Frontal cortex (tissue), 4 donors: ENCODE measurements at places on chromosomes 6 and 20.

GRCh38 chr6:32382757-32383420, 11.2 kb upstream of the TSBP1 start:
- DNase-seq, result no peak

GRCh38 chr6:33597551-33598322, 17.7 kb upstream of the BAK1 start:
- no peak for DNase-seq

DNA sequence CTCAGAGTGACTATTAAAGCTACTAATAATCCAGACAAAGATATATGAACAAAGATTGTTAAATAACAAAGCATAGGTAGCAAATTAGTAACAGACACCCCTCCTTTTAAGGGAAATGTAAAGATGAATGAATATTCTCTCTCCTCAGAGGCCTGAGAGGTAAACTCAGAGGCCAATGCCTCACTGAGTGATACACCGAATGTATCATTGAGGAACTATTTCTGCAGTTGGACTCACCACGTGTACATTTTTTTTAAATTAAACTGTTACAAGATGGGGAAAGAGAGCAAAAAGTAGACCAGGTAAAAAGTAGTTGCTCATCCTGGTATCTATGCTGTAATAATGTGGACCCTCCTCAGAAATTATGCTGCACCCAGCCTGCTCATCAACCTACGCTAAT, 72.3 kb upstream of the IPCEF1 start:
- DNase-seq, result no peak

DNA sequence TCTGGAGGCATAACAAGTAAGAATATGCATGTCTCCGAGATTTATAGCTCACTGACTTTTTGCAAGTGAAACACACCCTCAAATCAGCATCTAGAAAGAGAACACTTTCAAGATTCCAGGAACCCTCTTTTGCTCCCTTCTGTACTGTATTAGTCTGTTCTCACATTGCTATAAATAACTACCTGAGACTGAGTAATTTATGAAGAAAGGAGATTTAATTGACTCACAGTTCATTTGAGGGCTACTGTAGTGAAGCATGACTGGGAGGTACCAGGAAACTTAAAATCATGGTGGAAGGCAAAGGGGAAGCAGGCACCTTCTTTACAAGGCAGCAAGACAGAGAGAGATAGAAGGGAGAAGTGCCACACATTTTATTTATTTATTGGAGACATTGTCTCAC, 269.9 kb downstream of the UTRN start:
- DNase-seq, result no peak

GRCh38 chr6:47817749-47818148, 35.9 kb downstream of the OPN5 start:
- DNase-seq, result no peak

- DNase-seq, result no peak
Measured at GRCh38 chr6:90421666-90422065, 125.0 kb upstream of the BACH2 start.

DNA sequence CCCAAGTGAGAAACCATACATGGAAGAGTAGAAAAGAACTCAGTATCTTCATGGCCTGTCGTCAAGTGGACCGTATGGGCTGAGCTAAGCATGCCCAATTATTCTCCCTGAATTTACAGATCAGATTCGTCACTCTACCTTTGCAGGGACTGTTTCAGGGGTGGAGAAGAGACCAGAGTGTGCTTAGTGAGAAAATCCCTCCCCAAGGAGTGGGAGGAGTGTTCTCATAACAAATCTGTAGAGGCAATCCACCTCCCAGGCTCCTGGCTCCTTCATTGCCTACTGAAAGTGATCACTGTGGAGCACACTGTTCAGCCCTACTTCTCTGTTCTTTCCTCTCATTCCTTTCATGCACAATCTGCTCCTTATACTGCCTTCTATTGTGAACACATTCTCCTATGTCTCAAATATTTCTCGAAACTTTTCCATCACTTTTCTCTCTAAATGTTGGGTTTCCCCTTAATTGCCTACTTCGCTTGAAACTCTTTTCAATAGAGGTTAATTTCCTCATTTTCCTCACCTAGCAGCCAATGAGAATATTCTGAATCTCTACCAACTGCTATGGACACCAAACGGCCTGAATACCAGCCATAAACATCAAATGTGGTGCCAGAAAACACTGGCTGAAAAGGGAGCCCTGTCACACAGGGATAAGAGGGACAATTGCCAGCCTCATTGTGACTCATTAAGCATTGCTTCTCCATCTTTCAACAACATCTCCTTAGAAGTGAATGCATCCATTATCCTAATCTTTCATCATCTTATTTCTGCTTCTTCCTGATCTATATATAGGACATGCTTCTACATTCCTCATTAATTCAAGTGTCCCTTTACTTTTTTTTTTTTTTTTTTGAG, 398.3 kb downstream of the UTRN start:
- DNase-seq, result no peak
